ENCODE measurements at places on chromosomes 12 and 14.

- no peak for DNase-seq
These were observed 47.5 kb downstream of the BEGAIN start for GRCh38 chr14:100539766-100540140.

- no peak for DNase-seq
These were observed 53.7 kb downstream of the EFCAB11 start for GRCh38 chr14:89900802-89901201.

GRCh38 chr12:48279601-48280000 is 71.1 kb downstream of the ZNF641 start:
- no peak for DNase-seq

- DNase-seq: no peak
These were observed 111.9 kb upstream of the C14orf180 start for GRCh38 chr14:104467641-104468040.

- DNase-seq: no peak
These were observed 11.5 kb downstream of the TCL1B start for GRCh38 chr14:95697764-95698163.

- no peak for DNase-seq
These were observed 42.0 kb downstream of the KCNK13 start for GRCh38 chr14:90103808-90104207.
